Right renal pelvis (tissue), 4 donors: ENCODE measurements at places on chromosomes 12 and 14. TPM values are rescaled to one million over a fixed set of nuclear protein-coding genes. Genes with fewer than 3 reads are reported as not detected.

Gene OASL
- polyA plus RNA-seq, result 0.13 TPM

Gene C14orf132
- 34.5 TPM for polyA plus RNA-seq

- no peak for DNase-seq
Measured at GRCh38 chr12:11623382-11623781, 26.1 kb upstream of the ETV6 start.

DNA sequence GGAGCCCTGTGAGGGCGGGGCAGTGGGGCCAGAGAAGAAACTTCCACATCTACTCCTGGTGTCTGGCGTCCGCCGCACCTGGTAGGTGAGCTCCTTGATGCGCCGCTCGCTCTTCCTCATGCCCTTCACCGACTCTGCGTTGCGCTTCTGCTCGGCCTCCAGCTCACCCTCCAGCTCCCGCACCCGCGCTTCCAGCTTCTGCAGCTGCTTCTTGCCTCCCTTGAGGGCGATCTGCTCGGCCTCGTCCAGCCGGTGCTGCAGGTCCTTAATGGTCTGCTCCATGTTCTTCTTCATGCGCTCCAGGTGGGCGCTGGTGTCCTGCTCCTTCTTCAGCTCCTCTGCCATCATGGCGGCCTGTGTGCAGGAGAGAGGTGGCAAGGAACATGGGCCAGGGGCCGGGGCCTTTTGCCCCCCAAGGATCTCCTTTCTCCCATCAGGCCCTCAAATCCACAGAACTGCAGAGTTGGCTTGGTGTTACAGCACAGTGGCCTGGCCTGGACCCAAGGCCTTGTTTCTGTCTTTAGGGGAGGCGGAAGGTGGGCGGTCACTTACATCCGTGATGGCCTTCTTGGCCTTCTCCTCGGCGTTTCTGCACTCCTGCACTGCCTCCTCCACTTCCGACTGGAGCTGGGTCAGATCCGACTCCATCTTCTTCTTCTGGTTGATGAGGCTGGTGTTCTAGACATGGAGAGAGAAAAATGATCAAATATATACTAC, 7.7 kb downstream of the CMTM5 start:
- no peak for DNase-seq
